ENCODE measurements at places on chromosomes 11 and 22.

DNA sequence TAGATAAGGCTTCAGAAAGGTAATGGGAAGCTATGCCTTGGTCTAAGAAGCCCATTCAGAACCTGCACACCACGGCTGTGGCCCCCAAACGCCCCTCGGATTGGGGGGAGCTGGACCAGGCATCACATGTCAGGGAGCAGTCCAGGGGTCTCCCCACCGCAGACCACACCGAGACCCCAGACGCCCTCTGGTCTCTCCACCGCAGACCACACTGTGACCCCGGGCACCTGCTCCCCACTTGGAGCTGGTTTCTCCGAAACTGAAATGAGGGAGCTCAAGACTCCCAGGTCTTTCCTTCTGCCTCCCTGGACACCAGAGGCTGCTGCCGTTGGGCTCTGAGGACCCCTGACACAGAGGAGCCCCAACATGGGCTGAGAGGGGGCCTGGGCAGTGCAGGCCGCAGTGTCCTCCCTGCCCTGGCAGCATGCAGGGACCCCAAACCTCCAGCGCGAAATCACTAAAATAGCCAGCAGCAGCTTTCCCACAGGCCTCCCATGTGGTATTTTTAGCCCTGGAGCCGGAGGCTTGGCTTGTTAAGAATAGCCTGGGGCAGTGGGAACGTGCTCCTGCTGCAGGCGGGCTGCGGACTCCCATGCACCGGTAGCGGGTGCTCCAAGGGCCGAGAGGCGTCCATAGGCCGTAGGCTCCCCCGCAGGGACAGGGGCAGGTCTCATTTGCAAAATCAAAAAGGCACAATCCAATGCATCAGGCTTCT, 7.7 kb downstream of the LINC01488 start:
- DNase-seq, result no peak

- DNase-seq, result no peak
These were observed 41.4 kb downstream of the MUC2 start for GRCh38 chr11:1116104-1116503.

DNA sequence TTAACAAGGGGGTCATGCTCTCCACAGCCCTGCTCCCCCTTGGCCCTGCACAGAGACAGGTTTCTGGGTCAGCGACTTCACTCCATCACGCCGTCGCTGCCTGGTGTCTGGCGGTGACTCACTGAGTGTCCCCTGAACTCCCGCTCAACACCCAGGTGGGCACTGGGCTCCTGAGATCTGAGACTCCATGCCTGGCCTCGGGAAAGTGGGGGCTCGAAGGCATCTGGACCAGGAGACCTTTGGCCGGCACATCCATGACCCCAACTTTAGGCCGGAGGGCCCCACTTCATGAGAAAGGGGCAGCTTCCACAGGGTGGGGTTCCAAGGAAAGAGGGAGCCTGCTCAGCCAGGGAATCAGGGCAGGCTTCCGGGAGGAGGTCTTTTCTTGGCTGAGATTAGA, 79.3 kb upstream of the PRR5 start:
- DNase-seq, result no peak

GRCh38 chr11:69438286-69438920, 43.1 kb upstream of the LINC01488 start:
- DNase-seq, result no peak

DNA sequence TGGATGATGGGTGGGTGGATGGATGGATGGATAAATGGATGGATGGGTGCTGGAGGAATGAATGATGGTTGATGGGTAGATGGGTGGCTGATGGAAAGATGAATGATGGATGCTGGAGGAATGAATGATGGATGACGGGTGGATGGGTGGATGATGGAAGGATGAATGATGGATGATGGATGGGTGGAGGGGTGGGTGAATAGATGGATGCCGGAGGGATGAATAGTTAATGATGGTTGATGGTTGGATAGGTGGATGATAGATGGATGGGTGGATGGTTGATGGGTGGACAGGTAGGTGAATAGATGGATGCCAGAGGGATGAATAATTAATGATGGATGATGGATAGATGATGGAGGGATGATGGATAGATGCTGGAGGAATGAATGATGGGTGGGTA, 41.4 kb downstream of the ANO1 start:
- no peak for DNase-seq

- DNase-seq, result no peak
These were observed 9.2 kb upstream of the GAS2 start for GRCh38 chr11:22657101-22657694.

Data from stimulated activated CD4-positive, alpha-beta T cell treated with anti-CD3 and anti-CD28 coated beads, Interleukin-1b, Interleukin-23, amount 100 ng/mL, for 24 hours (primary cell).